Vagina (tissue), 2 donors: ENCODE measurements at places on chromosomes 7 and 10. TPM values are rescaled to one million over a fixed set of nuclear protein-coding genes. Genes with fewer than 3 reads are reported as not detected.

The HOXA6 gene
- 1.7 TPM for total RNA-seq

The SGPL1 gene
- total RNA-seq, result 33.1 TPM

The ANXA8L1 gene
- total RNA-seq, result 179 TPM

The TEX36 gene
- not detected for total RNA-seq

The FOXI2 gene
- total RNA-seq, result 0.25 TPM

DNA sequence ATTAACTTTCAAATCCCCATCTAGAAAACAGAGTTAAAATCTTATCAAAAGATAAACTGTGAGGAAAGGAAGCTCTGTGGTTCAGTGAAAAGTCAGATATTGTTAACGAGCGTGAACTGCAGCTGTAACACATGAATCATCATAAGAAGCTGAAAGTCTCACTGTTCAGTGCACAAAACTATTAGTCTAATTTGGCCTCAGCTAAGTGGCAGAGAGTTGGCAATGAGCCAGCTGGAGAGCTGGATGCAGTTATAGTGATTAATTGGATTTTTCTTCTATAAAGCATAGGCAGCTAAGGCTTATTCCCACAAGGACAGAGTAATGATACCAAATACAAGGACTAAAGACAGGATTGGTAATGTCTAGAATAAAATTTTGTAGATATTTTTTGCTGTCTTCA lies 101.1 kb upstream of the ABCB5 start:
- DNase-seq, result no peak

DNA sequence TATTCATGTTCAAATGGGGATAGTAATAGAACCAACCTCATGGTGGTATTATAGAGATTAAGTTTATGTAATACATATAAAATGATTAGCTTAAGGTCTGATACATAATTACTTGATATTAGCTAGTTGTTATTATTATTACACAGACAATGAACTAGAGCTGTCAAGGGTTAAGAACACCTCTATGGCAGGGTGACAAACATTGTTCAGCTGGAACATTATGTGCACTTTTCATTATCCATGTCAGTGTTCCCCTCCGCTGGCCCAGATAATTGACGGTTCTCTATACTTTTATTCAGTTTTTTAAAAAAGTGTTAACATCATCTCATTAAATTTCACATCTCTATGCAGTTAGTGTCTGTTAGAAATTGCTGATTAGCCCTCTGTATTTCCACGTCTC lies 142.1 kb downstream of the CDK14 start:
- no peak for DNase-seq

GRCh38 chr7:41816111-41816510 lies 113.2 kb upstream of the INHBA start:
- no peak for DNase-seq

DNA sequence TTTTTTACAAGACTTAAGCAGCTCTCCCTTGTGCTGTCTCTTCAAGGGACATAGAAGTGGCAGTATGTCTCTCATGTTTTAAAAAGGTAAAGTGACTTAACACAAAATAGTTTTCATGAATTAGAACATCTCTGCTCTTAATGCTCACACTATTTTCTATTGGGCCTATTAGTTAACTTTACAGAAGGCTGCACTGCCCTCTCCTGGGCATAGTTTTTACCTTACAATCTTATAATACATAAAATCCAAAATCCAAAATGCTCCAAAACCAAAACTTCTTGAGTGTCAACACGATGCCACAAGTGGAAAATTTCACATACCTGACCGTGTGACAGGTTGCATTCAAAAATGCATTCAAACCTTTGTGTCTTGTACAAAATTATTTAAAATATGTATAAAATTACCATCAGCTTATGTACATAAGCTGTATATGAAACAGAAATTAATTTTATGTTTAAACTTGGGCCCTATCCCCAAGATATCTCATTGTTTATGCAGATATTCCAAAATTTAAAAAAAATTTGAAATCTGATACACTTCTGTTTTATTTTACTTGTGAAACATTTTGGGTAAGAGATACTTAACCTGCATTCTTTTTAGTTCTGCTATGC lies 25.8 kb downstream of the TES start:
- DNase-seq, result no peak

DNA sequence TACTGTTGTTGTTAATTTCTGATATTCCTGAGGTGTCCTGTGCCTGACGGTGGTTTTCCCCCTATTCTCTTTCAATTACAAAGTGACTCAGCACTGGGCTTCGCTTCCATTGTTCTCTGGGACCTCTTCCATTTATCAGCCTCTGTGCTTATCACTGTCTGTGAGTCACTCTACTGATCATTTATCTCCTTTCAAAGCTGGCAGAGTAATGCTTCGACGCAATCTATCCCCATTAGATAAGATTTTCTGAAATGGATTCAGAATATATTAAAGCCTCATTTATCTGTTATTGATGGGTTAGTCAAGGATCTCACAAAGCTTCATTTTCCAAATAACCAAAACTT lies 679.2 kb downstream of the SDK1 start:
- DNase-seq, result no peak

- DNase-seq, result no peak
These were observed 216.5 kb downstream of the PLXNA4 start for GRCh38 chr7:132359743-132360142.

DNA sequence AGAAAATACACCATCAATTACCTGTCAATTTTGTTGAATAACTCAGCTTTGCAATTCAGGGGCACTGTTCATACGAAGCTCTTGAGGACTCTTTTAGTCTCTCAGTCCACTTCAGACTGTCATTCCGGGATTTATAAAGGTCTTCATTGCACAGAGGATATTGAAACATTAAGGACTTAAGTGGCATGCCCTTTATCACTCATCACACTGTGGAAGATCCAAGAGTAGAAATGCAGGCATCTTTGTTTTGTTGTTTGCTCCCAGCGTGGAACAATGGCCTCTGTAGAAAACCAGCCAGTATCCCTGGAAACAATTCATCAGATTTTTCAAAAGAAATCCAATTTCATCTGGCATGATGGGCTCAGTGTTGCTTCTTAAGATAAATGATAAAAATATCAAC lies 66.3 kb upstream of the LRGUK start:
- DNase-seq, result no peak

DNA sequence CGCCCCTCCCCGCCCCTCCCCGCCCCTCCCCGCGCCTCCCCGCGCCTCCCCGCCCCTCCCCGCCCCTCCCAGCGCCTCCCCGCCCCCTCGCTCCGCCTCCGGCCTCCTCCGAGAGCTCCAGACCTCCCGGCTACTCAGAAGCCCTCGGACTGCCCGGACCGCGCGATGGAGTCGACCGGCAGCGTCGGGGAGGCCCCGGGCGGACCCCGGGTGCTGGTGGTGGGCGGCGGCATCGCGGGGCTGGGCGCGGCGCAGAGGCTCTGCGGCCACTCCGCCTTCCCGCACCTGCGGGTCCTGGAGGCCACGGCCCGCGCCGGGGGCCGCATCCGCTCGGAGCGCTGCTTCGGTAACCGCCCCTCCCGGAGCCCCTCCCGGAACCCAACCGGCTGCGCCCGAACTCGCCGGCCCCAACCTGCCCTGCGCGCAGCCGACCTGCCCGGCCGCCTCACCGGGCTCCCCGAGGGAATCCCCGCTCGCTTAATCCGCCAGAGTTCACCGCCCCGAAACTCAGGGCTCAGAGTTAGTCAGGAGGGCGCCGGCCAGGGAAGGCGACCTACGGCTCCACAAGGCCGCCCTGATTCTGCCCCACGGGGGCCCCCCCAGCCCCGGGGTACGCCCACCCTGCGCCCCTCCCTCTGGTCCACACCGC lies at the start of gene PAOX:
PAOX (plus strand) TSS at position 111 of the 649 bp plus-strand sequence; CDS start at position 166, 55 bp downstream.
- no peak for DNase-seq

GRCh38 chr7:90192876-90193750 lies 18.4 kb upstream of the STEAP2 start:
- DNase-seq, result no peak

GRCh38 chr7:47551668-47552440 lies 30.1 kb downstream of the TNS3 start:
- no peak for DNase-seq

GRCh38 chr7:90958647-90959046 lies 305.6 kb upstream of the FZD1 start:
- no peak for DNase-seq

- no peak for DNase-seq
These were observed 28.0 kb downstream of the DNAJC1 start for GRCh38 chr10:21975378-21975990.

DNA sequence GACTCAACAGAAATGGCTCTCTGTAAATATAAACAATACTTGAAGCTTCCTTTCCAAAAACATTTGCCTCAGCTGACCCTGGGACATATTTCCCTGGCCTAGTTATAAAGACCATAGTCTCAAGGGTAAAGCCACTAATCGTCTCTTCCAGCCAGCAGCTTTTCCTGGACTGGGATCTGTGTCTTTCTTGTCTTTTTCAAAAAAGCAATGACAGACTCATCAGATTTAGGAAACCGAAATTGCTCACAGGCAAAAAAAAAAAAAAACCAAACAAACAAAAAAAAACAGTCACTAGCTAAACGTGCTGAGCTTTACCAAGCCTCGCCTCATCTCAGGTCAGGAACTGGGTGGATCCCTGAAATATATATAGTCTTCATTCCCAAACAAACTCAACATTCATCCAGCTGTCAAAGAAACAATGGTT lies 23.5 kb downstream of the STN1 start:
- DNase-seq, result peak; percentile 56

DNA sequence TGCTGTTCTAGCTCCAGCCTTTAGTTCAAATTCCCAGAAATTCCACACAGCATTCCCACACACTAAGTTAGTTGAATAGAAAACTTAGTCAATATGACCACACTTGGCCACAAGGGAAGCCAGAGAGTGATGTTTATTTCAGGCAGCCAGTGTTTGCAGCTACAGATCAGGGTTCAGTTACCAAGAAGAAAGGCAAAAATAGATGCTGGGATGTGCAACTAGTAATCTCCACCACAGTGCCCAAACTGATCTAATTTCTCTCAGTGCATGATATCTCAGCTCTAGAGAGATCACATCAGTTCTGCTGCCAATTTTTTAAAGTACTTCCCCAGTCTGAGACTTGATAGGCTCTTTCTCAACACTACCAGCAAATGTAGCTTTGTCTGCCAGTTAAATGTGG lies 17.6 kb downstream of the SLF2 start:
- DNase-seq, result no peak

- DNase-seq, result no peak
These were observed 1.6 kb downstream of the PRR15 start for GRCh38 chr7:29565224-29565630.

DNA sequence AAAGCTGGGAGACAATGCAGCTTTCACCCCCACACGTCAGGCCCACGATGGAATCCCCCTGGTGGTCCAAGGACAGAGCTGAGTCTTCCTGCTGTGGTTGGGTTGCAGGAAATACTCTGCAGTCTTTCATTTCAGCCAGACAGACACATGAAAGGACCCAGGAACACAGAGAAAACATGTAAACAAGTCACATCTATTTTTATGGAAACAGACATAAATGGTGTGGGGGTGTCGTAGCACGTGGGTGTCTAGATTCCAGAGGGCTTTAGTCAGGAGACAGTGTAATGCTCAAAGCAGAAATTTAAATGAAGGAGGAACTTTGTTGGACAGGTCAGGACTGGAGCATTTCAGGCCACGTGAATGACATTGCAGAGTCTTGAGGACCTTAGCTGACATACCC lies 444.6 kb downstream of the SUGCT start:
- DNase-seq, result no peak

GRCh38 chr10:34988397-34989067 lies 101.6 kb downstream of the CUL2 start:
- no peak for DNase-seq

GRCh38 chr7:121219026-121219425 lies 109.8 kb upstream of the WNT16 start:
- no peak for DNase-seq

- no peak for DNase-seq
These were observed 227.2 kb downstream of the ADAM12 start for GRCh38 chr10:126160971-126161630.

GRCh38 chr10:98202378-98202777 lies 65.6 kb downstream of the LOXL4 start:
- no peak for DNase-seq

- no peak for DNase-seq
These were observed 101.0 kb upstream of the NFE2L3 start for GRCh38 chr7:26051021-26051420.
